ENCODE measurements at places on chromosomes 5 and 9.

DNA sequence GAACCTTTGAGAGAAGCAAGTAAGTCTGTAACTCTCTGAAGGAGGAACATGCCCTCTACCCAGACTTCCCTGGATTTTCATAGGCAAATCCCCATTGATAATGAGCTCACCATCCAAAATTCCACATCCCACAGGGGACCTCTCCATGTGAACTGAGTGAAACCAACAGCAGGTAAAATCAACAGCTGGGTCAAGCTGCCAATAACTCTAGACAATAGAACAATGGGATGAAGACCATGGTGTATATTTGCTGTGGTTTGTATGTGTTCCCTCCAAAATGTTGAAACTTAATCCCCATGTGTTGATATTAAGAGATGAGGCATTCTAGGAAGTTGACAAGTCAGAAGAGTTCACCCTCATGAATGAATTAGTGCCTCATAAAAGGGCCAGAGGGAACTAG, 110.2 kb upstream of the MYO10 start:
- DNase-seq: no peak

DNA sequence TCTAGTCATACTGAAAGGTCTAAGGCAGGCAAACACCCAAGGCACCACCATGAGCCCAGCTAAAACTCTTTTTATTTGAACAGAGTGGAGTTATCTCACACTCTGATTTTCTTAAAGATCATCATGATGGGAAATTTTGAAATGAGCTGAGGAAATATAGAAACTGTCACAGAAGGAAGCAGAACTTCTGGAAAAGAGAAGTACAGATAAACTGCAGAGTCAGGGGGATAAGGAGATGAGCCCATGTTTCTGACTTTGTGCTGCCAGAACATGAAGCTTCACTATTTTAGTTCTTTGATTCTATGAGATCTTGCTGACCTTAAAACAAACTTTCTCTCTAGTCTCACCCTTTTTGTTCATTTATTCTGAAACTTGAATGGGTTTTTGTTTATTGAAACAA, 406.5 kb upstream of the EDIL3 start:
- DNase-seq: no peak

GRCh38 chr5:158422653-158423515, 563.9 kb upstream of the CLINT1 start:
- no peak for DNase-seq

DNA sequence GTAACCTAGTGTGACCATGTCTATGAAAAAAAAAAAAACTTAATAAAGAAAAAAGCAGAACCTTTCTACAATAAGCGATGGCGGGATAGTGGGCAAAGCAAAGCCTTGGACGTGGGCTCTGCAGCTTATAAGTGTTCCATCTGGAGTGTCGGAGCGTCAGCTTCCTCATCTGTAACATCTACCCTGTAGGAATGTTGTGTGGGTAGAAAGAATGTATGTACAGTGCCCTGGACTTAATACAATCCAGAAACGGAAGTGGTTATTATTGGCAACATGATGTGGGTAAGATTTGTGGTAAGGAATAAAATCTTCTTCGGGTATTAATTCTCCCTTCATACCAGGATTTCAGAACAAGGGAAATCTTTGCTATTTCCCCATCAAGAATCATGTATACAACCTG, 66.5 kb downstream of the SEMA5A start:
- no peak for DNase-seq

DNA sequence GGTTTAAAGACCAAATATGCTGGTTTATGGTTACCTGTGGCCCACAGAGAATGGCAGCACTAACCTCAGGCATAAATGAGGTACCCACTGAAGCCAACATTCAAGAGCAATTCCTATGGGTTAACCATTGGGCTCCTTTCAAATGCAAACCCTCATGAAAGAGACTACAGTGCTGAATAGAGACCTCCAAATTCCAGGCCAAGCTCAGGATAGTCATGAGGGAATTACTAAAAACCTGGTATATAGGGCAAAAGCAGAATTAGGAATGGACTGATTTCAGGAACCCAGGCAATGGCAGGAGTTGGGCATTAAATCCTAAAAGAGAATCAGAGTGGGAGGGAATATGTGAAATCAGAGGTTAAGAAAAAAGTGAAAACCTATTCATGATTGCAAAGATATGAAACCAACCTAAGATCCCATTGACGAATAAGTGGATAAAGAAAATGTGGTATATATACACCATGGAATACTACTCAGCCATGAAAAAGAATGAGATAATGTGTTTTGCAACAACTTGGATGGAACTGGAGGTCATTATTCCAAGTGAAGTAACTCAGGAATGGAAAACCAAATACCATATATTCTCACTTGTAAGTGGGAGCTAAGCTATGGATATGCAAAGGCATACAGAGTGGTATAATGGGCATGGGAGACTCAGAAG, 51.6 kb downstream of the PDCD1LG2 start:
- no peak for DNase-seq

DNA sequence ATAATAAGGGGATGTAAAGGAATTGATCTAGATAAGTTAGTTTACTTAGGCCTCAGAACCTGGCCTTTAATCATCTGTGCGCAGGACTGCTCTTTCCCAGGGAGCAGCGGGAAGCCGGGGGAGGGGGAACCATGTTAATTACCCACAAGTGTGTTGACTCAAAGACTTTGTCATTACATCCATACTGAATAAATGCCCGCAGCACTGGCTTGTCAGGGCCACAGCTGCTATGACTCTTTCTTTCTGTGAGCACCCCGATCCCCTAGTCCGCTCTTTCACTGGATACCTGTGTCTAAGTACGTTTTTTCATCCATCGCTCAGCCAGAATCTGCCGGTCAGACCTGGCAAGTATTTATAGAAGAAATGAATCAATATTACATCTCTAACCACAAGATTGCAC, 249.3 kb upstream of the DMRT1 start:
- DNase-seq: no peak

GRCh38 chr5:9784231-9784630, 154.1 kb upstream of the TAS2R1 start:
- DNase-seq: no peak

- DNase-seq: no peak
These were observed 425.6 kb downstream of the PDE4D start for GRCh38 chr5:59467969-59468368.

DNA sequence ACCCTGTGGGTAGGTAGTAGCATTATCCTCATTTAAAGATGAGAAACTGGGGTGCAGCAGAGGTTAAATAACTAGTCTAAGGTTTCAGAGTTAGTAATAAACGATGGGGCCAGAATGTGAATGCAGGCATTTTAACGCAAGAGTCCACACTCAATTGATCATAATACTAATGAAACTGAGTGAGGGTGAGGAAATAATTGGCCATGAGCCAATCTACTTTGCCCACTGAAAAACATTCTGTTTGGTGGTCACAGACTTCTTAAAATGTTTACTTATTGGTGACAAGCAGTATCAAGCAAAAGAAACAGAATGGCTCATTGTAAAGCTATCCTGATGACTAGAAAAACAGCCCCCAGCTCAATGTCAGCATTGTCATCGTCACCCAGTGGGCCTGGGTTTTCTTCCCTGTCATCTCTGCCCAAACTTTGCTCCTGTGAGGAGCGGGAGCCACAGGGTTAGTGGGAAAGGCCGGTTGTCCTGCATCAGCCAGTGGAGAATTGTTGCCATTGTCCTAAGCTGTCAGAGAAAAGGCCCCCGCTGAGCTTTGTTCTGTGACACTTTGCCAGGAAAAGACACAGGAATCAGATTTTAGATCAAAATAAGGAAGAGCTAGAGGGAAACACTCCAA, 77.3 kb upstream of the MAN2A1 start:
- DNase-seq: no peak

GRCh38 chr5:106454651-106455415, 1215.9 kb downstream of the EFNA5 start:
- no peak for DNase-seq

- no peak for DNase-seq
These were observed 16.5 kb upstream of the TNFAIP8 start for GRCh38 chr5:119339344-119339743.

GRCh38 chr5:953535-954449, 54.8 kb upstream of the NKD2 start:
- DNase-seq: no peak

DNA sequence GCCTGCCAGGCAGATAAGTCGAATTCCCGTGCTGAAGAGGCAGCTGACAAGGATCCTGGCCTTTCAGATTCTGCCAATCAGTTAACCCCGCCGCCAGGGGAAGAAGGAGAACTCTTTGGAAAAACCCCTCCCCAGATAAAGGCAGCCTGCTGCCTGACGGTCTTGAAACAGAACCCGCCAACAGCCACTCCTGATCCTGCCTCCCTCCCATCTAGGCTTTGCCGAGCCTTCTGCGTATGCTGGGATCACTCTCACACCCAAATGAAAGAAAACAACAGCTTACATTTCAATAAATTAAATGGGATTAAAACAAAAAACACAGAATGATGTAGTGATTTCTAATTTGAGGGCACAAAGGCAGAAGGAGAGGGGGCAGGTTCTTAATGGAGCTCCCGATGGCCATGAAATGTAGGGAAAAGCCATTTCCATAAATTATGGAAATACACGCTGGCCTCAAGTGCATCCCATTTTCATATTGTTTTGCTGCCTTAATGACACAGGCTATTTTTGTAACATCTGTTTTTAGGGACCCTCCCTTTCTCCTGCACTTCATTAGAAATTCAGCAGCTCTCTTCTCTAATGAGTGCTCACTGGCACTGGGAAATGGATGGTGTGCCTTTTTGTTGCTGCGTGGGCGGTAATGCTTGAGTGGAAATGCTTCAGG, 319.1 kb downstream of the MED10 start:
- no peak for DNase-seq

DNA sequence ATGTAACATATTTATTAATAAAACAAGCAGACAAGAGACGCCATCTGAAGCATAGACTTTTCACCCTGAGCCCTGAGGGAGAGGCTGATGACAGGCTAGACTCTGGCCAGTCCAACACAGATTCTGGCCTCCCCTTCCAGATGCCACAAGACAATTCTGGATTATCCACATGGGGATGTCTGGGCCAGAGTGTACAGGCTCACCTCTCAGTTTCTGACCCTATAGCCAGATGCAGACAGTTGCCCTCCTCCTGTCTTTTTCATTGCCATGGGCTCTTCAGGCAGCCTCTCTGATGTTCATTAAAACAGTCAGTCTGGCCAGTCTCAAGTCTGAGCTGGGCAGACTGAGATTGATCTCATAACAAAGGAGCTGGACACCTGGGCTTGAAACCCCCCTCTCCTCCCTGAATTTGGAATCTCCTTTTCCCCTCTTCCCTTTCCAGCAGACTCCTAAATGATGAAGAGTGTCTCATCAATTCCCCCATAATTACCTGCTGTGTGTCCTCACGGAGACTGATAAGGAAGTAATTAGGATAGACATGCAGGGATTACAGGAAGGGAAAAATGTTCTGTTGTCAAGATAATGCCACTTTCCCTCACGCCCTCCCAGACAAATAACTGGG, 89.6 kb downstream of the ASTN2 start:
- DNase-seq: no peak

DNA sequence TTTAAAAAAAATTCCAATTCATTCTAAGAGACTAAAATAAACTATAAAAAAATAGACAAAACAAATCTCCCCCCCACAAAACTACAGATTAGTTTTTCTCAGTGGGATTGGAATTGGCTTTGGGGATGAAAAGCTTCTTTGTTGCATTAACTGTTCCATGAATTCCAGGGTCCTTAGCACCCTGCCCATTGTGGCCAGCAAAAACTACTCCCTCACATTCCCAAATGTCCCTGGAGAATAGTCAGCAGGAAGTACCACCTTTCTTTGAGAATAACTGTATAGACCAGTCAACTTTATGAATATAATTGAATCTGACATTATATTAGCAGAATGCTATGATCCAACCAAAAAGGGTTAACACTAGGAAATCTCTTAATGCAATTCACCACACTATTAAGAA, 147.9 kb downstream of the LPAR1 start:
- no peak for DNase-seq

DNA sequence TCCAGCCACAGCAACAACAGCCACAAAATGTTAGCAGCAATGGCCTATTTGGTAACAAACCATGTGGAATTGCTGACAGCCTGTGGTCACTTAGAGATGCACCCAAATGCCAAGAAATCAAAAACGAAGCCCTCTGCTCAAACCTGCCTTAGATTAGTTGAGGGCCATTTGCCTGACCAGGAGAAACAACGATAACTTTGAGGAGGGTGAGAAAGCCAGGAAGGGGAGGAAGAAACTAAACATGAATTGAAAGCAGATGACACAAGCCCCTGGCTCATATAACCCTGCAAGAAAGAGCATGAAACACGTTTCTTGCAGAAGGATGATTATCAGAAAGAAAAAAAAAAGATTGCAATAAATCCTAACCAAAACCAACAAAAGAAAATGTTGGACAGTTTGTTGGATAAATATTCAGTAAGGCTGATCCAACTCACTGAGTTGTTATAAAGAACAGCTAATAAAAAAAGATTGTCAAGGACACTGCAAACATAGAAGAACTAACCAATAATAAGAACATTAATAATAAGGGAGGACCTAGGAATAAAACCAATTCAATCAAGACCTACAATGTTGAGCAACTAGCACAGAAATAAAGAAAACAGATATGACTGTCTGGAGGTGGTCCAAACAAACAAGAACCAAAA, 140.5 kb upstream of the SLC30A5 start:
- DNase-seq: no peak

DNA sequence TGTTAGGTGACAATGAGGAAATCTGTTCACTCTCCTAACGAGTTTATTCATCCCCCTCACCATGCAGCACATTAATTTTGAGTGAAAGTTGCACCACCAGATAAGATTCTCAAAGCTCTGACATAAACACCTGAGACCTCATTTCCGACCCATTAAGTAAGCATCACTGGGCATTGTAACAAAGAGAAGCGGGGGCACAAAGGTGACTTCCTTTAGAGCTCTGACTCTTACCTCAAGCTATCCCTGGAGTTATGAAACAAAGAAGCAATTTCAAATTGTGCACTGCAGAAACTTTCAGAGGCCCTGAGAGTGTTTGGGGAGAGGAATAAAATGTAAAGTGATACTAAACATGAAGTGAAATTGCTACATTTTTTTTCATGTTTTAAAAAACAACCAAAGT, 29.5 kb downstream of the C5orf15 start:
- DNase-seq: no peak

GRCh38 chr9:93525476-93525875, 50.9 kb upstream of the PHF2 start:
- DNase-seq: no peak

- no peak for DNase-seq
These were observed 73.8 kb upstream of the IFNE start for GRCh38 chr9:21555911-21556310.

DNA sequence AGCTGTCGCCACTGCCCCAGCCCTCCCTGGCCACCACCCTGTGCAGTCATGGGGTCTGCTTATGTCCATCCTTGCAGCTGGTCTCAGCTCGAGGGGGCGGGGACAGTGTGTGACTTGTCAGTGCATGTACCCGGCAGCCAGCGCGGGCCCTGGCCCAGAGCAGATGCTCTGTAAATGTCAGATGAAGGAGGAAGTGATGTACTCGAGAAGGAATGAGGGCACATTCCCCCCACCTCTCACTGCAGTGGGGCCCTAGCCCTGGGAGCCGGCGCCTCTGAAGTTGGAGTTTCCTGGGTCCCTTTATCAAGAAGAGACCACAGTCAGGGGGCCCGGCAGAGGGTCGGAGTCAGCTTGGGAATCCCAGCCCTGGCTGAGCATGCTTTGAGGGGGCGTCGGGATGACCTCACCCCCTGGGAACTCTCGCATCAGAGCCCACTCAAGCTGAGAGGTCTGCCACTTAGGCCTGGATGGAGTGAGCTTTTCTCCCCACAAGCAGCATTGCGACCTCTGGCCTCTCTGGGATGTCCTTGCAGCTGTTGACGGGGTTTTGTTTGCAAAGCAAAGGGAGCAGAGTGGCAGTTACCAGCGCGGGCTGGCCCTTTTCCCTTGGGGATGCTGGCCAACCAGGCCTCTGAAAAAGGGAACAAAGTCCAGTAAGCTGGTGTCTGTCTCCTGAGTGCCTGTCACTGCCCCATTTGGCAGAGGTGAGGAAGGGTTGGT, 19.0 kb downstream of the NEURL1B start:
- no peak for DNase-seq

Data from naive thymus-derived CD8-positive, alpha-beta T cell (primary cell).